ENCODE measurements at places on chromosomes 13 and 19.

GRCh38 chr13:94317063-94317491 is 162.4 kb downstream of the DCT start:
- DNase-seq, result no peak

GRCh38 chr19:56912401-56913112 is 72.0 kb upstream of the PEG3 start:
- DNase-seq, result no peak

DNA sequence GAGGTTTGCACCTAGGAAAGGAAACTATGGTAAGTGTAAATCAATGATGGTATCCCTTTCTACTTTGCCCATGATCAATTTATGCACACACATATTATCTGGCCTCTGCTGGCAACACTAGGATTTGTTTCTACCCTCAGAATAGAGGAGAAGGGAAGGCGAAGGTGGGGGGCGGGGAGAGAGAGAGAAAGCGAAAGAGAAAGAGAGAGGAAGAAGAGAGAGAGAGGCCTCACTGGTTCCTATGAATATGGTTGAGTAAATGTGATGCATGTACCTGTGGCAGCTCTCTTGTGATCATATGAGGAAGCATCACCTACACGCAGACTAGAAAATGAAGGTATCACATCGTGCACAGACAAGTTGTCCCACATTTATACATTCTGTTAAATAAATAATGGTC is 882.0 kb upstream of the SLITRK6 start:
- DNase-seq, result no peak

- DNase-seq, result no peak
These were observed 518.1 kb downstream of the UQCRFS1 start for GRCh38 chr19:28694812-28695211.

GRCh38 chr13:77150651-77151050 is 123.7 kb upstream of the FBXL3 start:
- DNase-seq, result no peak

DNA sequence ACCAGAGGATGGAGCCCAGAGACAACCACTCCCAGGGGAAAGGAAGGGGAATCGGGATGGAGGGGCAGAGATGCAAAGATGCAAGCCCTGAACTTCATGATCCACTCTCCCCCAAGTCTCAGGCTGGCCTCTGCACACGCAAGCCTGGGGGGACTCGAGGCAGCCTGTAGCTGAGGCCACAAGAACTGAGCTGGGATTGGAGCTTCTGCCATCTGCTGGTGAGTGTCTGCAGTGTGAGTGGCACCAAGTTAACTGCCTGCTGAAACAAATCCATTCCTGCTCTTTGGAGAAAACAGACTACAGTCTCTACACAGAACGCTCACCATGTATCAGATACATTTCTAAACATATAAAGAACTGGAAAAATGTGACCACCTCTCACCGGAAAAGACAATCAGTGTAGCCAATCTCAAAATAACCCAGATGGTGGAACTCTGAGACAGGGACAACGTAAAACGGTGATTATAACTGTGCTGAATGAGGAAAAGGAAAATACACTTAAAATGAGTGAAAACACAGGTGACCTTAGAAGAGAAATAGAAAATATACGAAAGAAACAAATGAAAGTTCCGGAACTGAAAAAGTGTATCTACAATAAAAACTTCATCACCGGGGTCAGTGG is 62.1 kb downstream of the KLF2 start:
- no peak for DNase-seq

DNA sequence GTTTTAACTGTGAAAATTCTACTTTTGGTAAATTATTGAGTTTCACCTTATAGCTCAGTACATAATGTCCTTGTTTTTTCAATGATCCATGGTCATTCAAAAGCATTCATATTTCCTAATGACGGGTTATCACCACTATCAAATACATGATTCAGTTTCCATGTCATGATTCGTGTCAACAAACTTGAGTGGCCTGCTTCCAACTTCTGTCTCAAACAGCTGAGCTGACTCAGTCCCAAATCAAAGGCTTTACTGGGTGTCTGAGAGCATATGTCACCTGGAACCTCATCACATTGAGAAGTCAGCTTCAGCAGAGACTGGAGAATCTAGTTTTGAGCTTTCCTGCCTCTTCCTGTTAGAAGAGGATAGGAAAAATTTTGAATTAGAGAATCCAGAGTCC is 40.3 kb upstream of the SGCG start:
- DNase-seq, result no peak

DNA sequence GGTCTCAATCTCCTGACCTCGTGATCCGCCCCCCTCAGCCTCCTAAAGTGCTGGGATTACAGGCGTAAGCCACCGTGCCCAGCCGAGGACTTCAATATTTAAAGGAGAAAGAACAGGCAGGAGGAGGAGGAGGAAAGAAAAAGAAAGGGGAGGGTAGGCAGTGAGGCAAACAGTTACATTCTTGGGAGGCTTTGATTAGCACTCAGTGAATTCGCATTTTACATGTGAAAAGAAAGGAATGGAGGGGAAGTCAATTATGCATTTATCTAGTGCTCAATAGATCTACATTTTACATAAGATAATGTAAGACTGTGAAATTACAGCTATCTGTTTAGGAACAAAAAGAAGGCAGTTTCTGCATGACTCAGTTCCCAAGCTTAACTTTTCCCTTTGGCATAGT is 30.9 kb upstream of the CXCL17 start:
- DNase-seq, result no peak

- DNase-seq, result no peak
These were observed 2.5 kb upstream of the TMEM59L start for GRCh38 chr19:18610245-18610555.

DNA sequence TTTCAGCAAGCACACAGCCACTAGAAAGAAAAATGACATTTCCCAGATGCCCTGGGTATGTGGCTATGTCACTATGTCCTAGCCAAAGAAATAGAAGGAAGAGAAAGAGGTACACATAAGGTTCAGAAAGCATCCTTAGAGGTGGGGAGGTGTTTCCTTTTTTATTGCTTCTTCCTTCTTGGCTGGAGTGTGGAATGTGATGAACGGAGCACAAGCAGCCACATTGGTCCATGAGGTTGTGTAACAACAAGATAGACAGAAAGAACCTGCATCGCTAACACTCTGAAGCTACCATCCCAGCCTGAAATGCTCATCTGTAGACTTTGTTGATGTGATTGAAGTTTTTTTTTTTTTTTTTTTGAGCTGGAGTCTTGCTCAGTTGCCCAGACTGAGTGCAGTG is 6.7 kb downstream of the SLC25A23 start:
- DNase-seq, result no peak

GRCh38 chr19:24166055-24166454 is 79.1 kb downstream of the ZNF254 start:
- DNase-seq, result no peak

- DNase-seq, result peak; percentile 95
These were observed at the start of the genes ZNF568 and ZNF829 for GRCh38 chr19:36915992-36916830. ZNF568 (plus strand) TSS chr19:36916332; CDS start chr19:36922771, 6,439 bp downstream. ZNF829 (minus strand) TSS chr19:36916291; CDS start chr19:36915167, 1,124 bp downstream.

- peak; percentile 56 for DNase-seq
These were observed 816.9 kb upstream of the SLC10A2 start for GRCh38 chr13:103883164-103883563.

- DNase-seq, result no peak
These were observed 24.5 kb upstream of the ZNF816 start for GRCh38 chr19:52987221-52987620.

- DNase-seq, result no peak
These were observed 441.4 kb downstream of the SLITRK5 start for GRCh38 chr13:88112526-88112925.

DNA sequence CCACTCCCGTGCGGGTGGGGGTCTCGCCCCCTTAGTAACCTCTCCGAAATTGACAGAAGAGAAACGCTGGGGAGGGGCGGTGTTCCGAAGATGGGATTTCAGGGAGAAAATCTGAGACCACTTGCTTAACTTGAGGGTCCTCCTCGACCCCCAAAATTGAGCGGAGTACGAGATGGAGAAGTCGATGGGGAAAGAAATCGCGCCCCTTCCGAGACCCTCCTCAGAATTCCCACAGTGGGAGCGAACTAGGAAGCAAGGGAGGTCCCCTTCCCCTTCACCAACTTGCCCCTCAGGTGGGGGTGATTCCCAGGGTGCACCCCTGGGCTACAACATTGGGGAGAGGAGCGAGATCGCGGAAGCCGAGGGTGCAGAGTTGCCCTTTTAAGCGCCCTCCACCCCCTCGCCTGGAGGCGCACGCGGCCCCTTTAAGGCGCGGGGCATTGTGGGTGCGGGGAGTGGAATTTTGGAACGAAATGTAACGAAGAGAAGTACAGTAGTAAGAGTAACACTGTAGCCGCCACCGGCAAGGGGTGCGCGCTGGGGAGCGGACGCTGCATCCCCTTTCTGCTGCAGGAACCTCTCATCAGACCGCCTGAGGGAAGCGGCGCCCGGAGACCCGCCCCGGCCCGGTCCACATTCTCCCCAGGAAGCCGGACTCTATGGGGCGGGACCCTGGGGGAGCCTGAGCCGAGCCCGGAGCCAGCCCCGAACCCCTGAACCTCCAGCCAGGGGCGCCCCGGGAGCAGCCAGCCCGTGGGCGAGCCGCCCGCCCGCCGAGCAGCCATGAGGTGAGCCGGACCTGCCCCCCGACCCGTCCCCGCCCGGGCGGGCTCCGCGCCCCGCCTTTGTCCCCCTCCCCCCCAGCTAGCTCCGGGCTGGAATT is at the start of gene VASP:
Gene VASP, plus strand, starts transcription at position 491 of the 883 bp plus-strand sequence. Its CDS starts 293 bp downstream, at position 784.
- DNase-seq, result peak; percentile 79

DNA sequence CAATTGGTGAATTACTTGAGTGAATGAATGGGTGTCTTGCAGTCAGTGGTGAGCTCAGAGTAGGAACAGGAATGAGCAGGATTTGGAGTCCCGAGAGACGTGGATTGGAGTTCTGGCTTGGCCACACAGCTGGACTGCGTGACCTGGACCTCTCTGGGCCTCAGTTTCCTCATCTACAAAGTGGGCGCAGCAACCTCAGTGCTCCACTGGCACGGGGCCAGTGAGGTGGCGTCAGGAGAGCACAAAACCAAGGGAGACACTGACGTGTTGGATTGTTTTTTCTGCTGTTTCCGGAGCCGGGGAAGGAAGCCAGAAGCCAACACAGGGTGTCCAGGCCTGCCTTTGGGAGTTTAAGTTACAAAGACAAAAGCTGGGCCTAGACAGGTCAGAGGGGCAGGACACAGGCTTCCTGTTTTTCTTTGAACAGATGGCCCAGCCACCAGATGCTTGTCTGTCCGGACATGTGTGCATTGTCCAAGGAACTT is 6.5 kb upstream of the DOCK6 start:
- DNase-seq, result no peak

DNA sequence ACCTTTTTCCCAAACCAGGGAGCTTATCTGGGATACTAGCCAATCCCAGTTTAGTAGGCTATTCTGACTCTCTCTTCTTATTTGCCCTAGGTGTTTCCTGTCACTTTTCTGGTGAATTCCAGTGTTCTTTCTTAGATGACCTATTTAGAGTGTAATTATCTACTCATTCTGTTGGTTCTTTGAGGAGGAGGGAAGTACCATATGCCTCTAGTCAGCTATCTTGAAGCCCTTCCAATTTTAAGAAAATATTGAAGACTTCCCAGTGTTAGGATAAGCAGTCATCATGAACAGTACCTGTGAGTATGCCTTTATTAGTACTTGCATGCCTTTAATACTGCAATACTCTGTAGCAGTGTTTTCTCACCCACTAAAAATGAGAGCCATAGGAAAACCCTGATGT is 724.3 kb upstream of the SLITRK1 start:
- no peak for DNase-seq

DNA sequence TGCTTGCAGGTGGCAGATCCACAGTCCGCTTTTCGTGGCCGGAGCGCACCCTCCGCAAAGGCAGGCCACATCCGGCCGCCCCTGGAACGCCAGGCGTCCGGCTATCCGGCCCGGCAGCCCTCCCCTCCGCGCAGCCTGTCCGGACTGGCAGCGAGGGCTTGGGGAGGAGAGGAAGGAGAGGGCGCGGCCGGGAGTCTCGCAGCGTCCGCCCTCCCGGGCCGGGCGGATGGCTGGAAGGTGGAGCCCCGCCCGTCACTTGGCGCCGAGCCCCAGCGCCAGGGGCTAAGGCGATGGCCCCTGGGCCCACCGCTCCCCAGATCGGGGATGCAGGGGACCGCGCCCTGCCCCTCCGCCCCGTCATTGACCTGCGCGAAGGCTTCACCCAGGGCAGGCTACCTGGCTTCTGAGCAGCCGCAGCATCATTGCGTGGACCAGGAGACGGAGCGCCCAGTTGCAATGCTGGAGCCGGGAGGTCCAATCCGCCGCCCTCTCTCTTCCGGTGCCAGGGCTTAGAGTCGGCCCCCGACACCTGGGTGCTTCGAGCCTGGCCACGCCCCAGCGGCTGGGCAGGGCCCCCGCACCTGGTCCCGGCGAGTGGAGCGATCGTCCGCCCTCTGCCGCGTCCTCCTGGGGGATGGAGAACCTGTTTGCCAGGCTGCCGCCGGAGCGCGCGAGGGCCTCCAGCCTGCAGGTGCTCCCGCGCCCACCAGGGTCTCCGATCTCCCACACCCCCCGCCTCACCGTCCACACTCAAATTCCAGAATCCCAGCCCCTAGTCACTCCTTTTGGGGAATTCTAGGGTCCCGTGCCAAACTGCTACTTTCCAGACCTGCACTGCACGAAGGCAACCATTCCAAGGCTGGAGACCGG is at the start of gene FUT1:
Gene FUT1, minus strand, starts transcription at position 146 of the 870 bp plus-strand sequence. CDS start 1,360 bp downstream, outside the sequence.
- no peak for DNase-seq

- no peak for DNase-seq
These were observed 177.5 kb downstream of the ABCC4 start for GRCh38 chr13:95123726-95124125.

All from caudate nucleus (tissue), 63 donors.